NCI-H2171 treated with DMSO at 0.1 percent for 48 hours (cell line): ENCODE measurements at places on chromosomes 12 and 14.
A peak's percentile ranks its signal among the peaks of the same experiment; 100 is the strongest.

- DNase-seq: no peak
Observed at GRCh38 chr12:48969833-48970701, 1.5 kb downstream of the WNT10B start.

DNA sequence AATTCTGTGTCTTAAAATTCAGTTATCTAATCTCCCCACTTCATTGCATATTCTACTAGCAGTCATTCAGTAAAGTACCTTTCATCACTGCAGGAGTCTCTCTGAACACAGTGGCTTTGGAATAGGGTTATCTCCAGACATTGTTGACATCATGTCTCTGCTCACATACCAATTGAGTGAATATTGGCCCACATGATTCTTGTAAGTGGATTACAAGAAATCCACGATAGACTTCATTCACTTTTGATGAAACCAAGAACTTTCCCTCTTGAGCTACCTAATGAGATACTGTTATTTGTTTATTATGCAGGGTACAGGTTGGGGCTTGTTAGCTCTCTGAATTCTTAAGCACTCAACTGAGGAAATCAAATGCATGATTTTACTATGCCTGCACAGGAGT, 284.9 kb downstream of the RAD51B start:
- DNase-seq: no peak

DNA sequence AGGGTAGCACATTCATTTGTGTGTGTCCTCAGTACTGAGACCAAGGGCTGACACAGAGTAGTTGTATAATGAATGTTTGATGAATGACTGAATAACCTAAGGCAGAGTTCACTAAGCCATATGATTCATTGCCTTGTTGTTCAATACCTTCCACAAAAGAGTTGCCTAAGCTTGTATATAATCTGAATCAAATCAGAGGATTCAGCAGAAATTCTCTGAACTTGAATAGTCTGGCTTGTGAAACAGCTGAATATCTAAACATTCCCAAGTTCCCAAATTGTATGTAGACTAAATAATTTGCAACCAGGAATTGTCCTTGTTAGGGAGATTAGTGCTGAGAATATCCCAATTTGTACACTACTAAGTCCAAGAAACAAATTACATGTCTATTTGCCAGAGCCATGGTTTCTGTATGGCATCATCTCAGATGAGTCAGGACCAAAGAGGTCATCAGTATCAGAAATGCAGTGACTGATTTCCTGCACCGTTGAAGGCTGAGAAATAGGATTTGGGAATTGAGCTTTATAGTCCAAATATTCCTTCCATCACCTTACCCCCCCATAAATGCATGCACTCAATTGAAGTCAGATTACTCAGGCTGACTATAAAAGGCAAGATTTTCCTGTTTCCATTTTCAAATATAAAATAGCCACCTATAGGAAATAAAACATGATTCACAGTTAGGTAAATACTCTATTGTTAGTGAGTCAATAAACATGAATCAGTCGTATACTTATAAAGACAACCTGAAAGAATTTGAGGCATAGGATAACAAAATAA, 168.7 kb downstream of the PHLDA1 start:
- no peak for DNase-seq

DNA sequence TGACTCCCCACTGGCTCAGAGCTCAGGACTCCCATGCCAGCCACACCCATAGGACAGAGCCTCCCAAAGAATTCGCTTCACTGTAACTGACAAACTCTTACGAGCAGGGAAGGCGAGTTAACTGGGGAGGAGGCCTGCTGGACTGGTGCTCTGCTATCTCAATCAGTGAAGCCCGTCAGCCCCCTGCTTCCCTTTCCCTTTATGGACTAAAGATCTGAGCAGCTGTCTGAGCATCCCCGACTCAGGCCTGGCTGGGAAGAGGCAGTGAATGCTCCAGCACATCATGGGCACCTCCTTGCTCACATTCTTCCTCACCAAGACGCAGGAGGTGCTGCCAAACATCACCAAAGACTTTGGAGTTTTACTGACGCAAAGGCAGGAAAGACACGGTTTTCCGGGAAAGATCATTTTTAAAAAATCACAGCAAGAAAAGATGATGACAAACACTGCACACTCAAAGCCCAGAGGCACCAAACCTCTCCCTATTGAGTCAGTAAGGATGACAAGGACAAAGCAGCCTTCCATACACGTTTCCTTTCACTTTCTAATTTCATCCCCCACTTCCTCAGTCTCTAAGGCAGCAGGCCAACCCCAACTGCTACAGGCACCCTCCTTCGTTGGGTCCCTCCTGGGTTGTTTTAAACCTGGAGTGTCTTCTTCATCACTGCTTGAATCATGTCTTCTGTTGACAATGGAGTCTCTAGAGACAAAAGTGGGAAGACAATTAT, 45.0 kb upstream of the P2RX7 start:
- no peak for DNase-seq

DNA sequence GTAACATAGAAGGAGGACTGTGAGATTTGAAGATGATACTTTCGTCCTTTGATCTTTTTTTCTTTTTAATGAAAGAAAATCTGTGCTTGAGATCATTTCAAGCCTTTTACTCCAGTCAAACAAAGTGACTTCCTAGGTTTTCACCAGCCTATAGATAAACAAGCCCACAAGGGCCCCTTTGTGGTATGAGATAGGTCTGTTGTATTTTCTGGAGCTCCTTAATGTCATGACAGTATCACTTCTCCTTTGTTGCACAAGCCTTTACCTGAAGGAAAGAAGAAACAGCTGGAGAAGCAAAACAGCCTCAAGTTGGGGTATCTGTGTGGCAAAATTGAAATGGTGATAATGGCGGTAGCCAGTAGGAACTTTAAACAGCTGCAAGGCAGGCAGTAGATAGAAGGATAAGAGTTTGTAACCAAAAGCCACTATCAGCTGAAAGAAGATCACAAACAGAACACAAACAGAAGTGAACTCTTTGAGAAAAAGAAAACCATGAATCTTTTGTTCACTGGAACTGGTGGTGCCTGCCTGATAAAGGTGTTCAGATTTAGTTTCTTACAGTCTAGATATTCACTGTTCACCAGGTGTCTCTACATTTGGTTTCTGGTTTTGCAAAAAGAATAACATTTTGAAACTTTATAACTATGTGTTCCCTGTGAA, 96.8 kb downstream of the LGR5 start:
- DNase-seq: no peak

- no peak for DNase-seq
Observed at GRCh38 chr14:66037361-66037760, 448.8 kb upstream of the CCDC196 start.

DNA sequence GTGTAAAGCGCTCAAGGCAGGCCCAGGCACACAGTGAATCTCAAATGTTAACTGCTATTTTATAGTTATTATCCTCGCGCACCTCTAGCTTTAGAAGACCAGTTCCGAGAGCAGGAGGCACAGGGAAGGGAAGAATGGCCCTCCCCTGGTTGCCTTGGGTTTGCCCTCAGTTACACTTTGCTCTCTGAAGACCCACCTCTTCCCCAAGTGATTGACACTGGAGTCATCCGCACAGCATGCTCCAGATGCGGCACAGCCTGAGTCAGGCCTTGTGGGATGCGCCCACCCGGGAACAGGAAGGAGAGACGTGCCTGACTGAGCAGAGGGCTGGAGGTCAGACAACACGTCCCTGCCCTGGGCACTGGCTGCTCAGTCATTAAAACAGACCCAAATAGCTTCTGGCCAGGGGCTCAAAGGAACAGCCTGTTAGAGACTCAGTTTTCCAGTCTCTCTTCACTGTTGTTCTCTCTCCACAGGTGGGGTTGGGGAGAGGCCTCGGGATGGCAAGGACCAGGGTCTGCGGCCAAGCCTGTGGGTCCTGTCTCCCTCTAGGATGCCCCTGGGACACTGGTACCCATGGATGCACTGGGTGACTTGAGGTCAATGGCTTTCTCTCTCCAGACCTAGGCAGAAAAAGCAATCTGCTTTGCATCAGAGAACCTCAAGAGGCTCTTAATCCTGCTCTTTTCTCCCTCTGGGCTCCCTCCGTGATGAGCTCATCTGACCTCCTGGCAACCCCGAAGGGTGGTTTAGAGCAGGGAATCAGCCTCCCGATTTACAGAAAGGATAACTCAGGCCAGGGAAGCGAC, 13.6 kb upstream of the MLXIP start:
- DNase-seq: no peak

DNA sequence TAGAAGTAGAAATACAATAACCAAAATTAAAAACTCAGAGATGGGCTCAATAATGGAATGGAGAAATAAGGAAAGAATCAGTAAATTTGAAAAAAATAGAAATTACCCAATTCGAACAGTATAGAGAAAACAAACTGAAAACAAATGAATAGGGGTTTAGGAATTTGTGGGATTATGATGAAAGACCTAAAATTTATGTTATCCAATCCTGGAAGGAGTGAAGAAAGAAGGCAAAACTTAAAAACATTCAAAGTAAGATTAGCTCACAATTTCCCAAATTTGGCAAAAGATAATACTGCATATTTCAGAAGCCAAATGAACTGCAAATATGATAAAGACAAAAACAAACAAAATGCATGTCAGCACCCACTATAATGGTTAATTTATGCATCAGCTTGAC, 177.1 kb downstream of the CCDC91 start:
- no peak for DNase-seq

DNA sequence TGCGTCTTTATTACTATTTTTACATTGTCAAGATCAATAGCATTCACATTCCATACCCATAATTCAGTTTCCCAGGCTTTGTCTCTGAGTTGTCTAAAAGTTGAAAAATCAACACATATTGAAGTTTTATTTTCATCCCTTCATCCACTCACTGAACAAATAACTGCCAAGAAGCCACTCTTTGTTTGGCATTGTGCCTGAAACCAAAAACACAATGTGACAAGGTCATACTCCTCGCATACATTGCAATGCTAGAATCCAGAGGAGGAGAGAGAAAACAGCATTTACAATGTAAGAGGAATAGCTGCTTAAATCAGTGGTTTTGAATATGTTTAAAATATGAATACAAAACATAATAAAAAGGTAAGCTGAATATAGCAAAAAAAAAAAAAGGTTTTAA, 71.8 kb downstream of the CCDC60 start:
- DNase-seq: no peak

DNA sequence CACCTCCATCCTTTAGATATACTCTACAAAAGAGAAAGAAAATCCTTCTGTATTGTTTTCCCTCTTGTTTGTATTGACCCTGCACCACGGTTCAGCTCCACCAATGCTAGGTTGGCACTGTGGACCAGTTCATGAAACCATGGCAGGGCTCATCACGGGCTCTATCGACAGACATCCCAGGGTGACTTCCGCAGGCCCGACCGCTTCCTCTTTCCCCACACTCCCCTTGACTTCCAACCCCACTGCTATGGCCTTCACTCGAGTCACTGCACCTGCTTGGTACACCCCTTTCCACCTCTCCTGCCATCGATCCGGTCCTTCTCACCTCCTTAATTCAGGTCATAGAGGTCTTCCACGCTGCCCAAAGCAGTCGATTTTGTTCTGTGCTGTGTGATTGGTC, 21.2 kb upstream of the AKAP5 start:
- no peak for DNase-seq

DNA sequence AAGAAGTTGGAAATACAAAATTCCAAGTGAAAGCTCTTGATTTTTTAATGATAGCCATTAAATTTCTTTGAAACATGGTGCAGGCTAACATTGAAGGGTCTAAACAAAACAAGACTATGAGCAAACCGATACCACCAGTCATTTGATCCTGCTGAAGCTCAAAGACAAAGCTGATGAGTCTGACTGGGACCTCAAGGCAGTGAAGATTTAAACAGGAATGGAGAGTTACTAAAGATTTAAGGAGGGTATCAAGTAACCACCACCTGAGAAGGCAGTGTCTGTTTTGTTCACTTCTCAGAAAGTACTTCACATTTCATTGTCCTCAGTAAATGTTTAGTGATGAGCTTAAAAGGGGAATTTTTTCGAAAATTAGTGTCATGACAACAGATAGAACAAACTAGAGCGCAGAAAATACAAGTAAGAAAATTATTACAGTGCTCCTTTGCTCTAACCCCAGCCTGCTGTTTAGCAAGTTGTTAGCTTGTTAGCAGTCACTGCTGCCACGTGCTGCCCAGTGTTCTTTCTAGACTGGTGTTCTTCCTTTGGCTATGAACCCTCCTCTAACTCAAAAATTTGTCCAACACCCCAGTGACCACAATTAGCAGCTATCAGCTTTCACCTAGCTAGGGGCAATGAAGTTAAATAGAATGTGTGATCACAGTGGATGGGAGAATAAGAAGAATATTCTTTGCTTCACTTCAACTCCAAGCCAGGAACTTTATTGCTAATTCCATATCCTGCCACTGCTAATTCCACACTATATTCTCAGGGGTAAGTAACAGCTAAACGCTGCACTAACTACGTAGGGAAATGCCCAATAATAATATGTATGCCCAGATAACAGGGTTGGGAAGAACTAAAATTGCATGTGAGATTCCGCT, 41.1 kb downstream of the YAF2 start:
- peak; percentile 39 for DNase-seq

GRCh38 chr14:95659293-95659989, 26.8 kb upstream of the TCL1B start:
- DNase-seq: no peak

- DNase-seq: peak; percentile 12
Observed at GRCh38 chr12:99259040-99259934, 388.3 kb upstream of the GARIN6 start.

- peak; percentile 36 for DNase-seq
Observed at GRCh38 chr14:20412411-20412810, 890 bp downstream of the TEP1 start.

DNA sequence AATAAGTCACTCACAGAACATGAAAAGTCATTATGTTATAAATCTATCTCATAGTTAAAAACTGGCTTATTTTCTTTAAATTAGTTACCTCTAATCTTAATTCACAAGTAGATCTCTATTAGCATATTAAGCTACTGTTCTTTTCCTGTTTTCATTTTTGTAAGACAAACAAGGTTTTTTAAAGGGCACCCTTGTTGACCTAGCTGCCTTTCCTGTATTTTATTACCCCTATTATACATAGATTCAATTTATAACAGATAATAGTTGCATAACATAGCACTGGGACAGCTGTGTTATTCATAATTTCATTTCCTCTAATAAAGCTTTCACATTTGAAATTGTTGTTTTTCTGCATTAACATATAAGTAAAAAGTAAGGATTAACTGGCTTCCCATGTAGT, 1500.7 kb upstream of the FLRT2 start:
- no peak for DNase-seq

DNA sequence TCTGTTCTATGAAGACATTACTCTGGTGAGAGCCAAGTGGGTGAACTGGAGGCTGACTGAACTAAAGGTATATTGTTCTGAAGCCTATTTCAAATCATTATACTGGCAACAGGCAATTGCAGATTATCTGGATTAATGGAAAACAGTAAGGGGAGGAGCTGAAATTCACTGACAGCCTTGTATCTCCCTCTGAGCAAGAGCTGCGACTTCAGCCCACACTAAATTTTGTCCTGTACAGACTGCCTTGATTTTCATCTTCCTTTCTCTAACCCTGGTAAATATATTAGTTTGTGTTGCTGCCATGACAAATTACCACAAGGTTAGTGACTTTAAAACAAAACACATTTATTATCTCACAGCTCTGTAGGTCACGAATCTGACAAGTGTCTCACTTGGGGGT, 231.1 kb downstream of the SLC2A13 start:
- no peak for DNase-seq

GRCh38 chr14:101113835-101114725, 210.6 kb upstream of the RTL1 start:
- no peak for DNase-seq
